ENCODE measurements at places on chromosomes 7 and 10.

- DNase-seq = no peak
These were observed 80.8 kb upstream of the NPVF start for GRCh38 chr7:25308906-25309705.

GRCh38 chr7:131525820-131526219 lies 30.6 kb downstream of the PODXL start:
- DNase-seq = no peak

DNA sequence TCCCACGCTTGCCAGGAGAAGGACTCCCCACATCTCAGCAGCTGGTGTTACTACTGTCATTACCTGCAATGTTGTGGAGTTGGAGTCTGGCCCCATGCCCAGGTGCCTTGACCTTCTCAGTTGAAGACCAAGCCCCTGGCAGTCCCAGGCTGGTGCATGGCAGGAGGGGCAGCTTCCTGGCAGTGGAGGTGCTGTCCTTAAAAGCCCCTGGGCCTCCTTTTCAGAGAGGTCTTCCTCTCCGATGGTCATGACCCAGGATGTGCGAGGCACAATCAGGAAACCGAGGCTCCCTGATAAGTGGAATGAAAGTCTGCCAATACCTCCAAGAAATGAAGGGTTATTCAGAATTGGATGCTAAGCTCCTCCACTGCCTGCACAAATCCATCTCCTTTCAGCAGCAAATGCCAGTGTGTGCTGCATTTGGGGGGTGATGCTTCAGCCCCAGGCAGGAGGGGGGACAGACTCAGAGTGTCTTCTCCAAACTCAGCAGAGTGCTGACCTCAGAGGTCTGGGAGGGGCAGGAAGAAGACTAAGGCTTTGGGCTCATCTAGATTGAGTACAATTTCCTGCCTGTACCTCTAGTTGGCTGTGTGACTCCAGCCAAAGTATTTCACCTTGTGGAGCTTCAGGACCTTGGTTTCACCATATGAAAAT lies 97.0 kb upstream of the DDC start:
- DNase-seq = no peak

GRCh38 chr7:22842973-22843372 lies 20.3 kb upstream of the TOMM7 start:
- no peak for DNase-seq

- DNase-seq = no peak
These were observed 7.1 kb upstream of the C10orf105 start for GRCh38 chr10:71726580-71727104.

- DNase-seq = no peak
These were observed 2.2 kb downstream of the BRAT1 start for GRCh38 chr7:2553108-2553507.

DNA sequence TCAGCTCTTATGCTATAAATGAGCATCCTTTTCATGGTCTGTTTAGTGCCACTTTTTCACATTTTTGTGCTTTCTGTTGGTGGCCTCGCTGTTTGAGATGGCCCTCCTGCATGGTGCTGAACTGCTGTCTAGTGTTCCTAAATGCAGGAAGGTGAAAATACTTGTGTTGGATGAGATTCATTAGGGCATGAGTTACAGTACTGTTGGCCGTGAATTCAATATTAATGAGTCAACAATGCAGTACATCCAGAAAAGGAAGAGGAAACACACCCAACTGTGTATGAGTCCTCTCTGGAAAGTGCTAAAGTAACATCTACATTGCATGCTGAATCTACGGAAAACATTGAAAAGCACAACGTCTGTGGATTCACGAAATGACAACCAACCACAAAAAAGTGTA lies 124.0 kb downstream of the HERPUD2 start:
- no peak for DNase-seq

GRCh38 chr10:102269017-102269416 lies 23.7 kb downstream of the GBF1 start:
- no peak for DNase-seq

GRCh38 chr7:105532709-105533460 lies 884 bp downstream of the RINT1 start:
- no peak for DNase-seq

- no peak for DNase-seq
These were observed 59.3 kb upstream of the IGFBP3 start for GRCh38 chr7:45980181-45980905.

DNA sequence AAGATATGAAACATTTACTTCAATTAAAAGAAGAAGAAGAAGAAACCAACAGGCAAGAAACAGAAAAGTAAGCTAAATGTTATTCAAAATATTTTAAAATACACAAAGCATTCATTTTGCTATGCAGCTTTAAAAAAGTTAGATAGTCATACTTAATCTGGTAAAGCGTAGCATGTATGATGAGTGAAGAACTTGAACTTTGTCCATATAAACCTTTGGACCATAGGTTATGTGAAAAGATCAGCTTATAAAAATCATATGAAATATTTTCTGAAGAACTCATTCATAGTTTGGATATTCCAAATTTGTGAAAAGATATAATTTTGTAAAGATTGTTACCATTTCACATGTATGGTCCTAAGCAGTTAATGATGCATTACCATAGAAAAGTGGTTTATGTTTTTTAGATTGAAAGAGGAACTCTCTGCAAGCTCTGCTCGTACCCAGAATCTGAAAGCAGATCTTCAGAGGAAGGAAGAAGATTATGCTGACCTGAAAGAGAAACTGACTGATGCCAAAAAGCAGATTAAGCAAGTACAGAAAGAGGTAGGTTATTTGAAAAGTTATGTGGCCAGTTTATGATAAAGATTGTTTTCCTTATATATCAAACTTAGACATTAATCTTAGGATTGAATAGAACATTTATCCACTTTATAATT lies 37.3 kb downstream of the KIF20B start:
- DNase-seq = no peak

GRCh38 chr7:43112941-43113621 lies 634 bp downstream of the HECW1 start:
- no peak for DNase-seq

- no peak for DNase-seq
These were observed 2.0 kb upstream of the OPALIN start for GRCh38 chr10:96360766-96361165.

GRCh38 chr7:74399006-74399405 lies 54.7 kb upstream of the GTF2IRD1 start:
- DNase-seq = no peak

GRCh38 chr7:37318541-37318940 lies 130.1 kb downstream of the ELMO1 start:
- DNase-seq = no peak

DNA sequence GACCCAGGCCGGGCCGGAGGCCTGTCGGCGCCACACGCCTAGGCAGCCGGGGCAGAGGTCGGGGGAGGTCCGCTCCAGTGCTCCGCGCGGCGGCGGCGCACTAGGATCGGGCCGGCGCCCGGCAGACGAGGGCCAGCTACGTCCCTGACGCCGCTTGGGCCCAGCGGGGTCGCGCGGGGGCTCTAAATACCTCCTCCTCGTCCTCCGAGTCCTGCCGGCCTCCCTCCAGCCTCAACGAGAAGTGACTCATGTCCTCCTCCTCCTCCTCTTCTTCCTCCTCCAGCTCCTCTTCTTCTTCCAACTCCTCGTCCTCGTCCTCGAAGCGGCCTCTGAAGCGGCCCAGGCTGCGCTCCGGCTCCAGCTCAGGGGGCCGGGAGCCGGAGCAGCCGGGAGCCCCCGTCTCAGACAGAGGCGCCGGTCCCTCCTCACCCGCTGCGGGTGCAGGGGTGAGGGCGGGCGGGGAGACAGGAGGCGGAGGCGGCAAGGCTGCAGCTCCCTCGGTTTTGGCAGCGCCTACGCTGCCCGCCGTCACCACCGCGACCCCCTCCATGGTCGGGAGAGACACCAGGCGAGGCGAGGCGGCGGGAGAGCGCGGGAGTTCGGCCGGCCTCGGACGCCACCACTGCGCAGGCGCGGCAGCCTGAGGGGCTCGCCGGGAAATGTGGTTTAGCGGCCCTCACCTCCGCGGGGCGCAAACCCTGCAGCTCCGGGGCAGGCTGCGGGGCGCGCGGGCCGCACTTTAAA lies at the start of gene PCGF6:
Gene PCGF6, minus strand, starts transcription at position 624 of the 744 bp plus-strand sequence. Its CDS starts 74 bp downstream, at position 550.
- no peak for DNase-seq

GRCh38 chr10:33800545-33800944 lies 466.1 kb upstream of the NRP1 start:
- DNase-seq = no peak

GRCh38 chr7:83267141-83267631 lies 104.5 kb upstream of the PCLO start:
- DNase-seq = no peak

DNA sequence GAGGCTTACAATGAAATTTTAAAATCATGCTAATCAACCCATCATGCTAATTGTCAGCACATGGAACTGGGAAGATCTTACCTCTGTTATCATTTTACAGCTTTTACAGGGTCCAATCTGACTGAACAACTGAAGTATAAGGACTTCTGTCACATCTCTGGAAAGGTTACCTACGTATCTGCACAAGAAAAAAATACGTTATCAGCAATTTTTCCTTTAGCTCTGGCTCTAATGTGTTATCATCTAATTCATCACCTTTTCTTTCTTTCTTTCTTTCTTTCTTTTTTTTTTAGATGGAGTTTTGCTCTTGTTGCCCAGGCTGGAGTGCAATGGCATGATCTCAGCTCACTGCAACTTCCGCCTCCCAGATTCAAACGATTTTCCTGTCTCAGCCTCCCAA lies 8.7 kb downstream of the TIAL1 start:
- DNase-seq = no peak

DNA sequence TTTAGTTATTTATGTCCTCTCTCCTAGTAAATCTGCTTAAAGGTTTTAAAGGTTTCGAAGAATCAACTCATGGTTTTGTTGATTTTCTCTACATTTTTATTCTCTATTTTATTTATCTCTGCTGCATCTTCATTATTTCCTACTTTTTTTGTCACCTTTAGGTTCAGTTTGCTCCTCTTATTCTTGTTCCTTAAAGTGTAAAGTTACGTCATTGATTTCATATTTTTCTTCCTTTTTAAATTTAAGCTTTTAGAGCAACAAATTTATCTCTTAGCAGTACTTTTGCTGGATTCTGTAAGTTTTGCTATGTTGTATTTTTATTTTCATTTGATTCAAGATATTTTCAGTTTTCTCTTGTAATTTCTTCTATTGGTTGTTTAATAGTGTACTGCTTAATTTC lies 10.7 kb downstream of the MYO3A start:
- no peak for DNase-seq

Data from NCI-H1436 treated with DMSO at 0.1 percent for 48 hours (cell line).